Foreskin keratinocyte (primary cell): ENCODE measurements at places on chromosomes 3 and 15. TPM values are rescaled to one million over a fixed set of nuclear protein-coding genes. Genes with fewer than 3 reads are reported as not detected.

GRCh38 chr15:89475661-89476060 is 20.7 kb downstream of the RHCG start:
- no peak for DNase-seq

DNA sequence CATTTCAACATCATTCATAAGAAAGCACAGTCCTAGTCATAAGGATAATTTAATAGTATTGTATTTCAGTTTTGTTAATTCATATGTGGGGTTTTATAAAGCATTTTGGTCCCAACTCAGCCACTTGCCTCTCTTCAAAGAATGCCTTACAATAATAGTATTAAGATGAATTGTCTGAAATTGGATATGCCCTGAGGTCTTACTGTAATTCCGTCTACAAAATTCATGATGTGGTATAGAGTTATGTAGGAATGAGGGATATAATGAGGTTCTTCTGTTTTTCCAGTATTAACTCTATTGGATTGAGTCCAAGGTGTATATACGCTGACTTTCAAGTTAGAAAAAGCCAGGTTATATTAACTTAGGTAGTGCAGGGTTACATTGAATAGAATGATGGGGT is 177.0 kb downstream of the GOLIM4 start:
- no peak for DNase-seq

DNA sequence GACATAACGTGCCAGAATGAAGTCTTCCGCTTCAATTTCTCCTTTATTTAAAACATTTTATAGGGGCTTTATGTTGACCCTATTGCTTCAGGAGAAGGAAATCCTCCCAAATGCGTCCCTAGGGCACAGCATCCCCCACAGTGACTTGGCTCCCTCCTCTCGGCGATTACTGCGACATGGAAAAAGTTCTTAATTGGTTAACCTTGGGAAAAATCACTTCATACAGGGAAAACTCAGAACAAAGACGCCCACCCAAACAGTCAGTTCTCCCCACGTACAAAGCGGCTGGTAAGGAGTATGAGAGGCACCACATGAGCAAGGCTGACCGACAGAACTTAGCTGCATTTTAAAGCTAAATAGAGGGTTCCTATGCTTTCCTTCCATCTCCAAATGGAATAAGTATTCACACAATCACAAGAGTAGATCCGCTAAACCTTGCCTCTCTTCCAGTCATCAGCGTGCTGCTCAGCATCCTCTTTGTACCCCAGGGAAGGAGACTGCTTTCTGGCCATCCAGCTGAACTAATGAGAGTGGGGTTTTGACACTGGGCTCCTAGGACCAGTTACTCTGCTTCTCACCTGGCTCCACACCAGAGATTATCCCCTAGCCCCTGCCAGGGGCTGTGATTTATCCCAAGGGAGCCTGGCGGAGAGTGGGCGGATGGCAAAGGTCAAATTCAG is 415.3 kb upstream of the WNT5A start:
- no peak for DNase-seq

FAM43A gene
- total RNA-seq, result 0.58 and 0.63 TPM in 2 replicates

DNA sequence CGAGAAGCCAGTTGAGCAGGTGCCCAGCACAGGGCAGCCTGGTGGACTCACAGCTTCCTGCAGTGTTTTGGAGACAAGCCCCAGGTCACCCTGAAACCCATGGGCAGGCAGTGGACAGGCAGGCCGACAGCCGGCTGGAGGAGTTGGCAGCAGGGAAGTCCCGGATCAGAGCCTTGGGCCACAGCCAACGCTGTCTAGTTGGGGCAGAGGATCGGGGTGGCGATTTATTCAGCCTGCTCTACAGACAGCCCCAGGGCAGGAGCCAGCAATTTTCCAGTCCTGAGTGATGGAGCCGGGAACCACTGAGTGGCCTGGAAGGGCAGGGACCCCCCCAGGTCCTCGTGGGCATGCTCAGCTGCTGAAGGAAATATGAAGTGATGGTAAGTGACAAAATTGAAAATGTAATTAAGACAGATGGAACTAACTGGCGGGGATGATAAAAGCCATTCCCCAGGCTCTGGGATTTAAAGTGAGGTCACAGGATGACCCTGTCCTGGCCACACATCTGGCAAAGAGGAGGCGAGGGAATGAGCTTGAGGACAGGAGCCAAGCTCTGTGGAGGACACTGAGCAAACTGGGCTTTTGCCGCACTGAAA is 34.4 kb upstream of the TBC1D21 start:
- DNase-seq, result no peak

GRCh38 chr15:78209646-78210348 is 24.6 kb downstream of the ACSBG1 start:
- no peak for DNase-seq

IL17RD gene
- total RNA-seq, result 1.7 and 1.9 TPM in 2 replicates

- no peak for DNase-seq
Measured at GRCh38 chr15:69885173-69885955, 212.4 kb downstream of the TLE3 start.

DNA sequence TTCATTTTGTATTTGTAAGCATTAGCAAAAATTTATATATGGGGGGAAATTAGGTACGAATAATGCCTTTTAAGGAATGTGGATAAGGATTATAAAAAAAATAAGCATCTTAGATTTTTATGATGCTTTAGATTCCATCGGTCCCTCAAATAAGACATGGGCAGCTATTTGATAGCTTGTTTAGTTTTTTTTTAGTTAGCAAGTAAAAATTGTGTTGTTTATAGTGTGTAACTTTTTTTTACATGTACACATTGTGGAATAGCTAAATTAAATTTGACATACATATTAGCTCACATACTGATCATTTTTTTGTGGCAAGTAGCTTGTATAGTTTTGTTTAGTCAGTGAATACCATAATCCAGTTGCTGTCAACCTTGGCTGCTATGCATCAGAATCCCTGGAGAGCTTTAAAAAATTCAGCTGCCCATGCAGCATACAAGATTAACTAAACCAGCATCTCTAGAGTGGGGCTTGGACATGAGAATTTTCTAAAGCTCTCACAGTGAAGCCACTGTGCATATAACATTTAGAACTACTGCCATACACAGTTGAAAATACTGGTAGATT is 53.9 kb downstream of the TMOD3 start:
- DNase-seq, result no peak

CKMT1A gene
- 28.7 and 86.0 TPM in 2 replicates for total RNA-seq

XCR1 gene
- total RNA-seq, result not detected in 2 replicates

GRCh38 chr3:126469479-126469878 is 6.2 kb downstream of the ZXDC start:
- no peak for DNase-seq

- DNase-seq, result no peak
Measured at GRCh38 chr3:42340466-42340865, 69.9 kb downstream of the LYZL4 start.

SNTN gene
- total RNA-seq, result not detected in 2 replicates

DNA sequence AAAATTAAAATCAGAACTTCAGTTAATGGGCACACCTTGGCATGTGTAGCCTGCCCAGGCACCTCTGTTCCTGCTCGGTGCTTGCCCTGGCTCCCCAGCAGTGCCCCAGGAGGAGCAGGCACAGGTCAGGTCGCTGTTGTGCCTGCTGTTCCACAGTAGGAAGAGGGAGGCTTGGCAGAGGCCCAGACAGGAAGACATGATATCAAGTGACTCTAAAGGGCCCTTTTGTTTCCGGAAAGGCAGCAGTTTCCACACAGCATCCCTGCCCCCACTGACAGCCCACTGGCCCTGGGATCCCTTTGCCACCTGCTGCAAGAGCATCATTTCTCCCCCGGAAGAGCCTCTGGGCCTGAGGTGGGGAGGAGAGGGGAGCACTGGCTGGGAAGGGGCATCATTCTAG is 40.5 kb upstream of the HES1 start:
- no peak for DNase-seq

DNA sequence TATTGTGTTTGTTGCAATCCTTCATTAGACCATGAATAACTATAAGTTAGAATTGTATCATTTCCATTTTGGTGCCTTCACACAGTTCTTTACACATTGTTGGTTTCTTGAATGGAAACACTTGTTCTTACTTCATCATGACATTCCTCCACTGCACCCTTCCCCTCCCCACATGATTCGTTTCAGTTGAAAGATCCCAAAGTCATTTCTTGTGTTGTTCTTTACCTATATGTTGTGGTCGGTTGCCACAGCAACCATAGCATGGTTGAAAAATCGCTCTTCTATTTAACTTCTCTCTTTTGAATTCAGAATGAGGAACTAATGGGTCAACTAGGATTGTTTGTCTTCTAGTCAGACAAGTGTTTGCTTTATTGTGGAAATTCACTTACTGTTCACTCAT is 103.3 kb downstream of the IL1RAP start:
- peak; percentile 10 for DNase-seq

DNA sequence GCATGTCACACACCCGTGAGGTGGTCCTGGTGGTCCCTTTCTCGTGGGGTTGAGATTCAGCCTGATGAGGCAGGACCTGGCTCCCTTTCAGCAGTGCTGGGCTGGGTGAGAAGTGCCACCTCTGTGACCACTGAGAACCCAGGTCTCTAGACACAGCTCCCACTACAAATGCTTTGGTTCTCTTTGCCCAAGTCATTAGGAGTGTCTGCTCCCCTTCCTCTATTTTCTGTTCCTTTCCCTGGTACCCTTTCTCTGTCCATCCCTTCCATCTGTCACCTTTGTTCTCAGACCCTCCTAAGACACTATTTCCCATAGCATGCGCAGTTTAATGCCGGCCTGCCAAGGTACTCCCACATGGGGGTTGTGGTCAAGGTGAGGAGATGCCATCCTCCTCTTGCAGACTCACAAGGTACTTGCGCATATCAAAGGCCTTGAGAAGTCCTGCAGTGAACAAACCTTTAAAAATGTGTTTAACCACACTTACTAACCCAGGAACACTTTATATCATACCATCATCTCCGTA is 297.7 kb downstream of the LRTM1 start:
- DNase-seq, result no peak

MESD gene
- 31.0 and 32.4 TPM in 2 replicates for total RNA-seq

GOLGA6L10 gene
- 0.63 and 1.2 TPM in 2 replicates for total RNA-seq

HTD2 gene
- total RNA-seq, result 6.5 and 7.5 TPM in 2 replicates

GUCA1C gene
- total RNA-seq, result 0.28 TPM in 1 of 2 replicates, not detected in the other

DNA sequence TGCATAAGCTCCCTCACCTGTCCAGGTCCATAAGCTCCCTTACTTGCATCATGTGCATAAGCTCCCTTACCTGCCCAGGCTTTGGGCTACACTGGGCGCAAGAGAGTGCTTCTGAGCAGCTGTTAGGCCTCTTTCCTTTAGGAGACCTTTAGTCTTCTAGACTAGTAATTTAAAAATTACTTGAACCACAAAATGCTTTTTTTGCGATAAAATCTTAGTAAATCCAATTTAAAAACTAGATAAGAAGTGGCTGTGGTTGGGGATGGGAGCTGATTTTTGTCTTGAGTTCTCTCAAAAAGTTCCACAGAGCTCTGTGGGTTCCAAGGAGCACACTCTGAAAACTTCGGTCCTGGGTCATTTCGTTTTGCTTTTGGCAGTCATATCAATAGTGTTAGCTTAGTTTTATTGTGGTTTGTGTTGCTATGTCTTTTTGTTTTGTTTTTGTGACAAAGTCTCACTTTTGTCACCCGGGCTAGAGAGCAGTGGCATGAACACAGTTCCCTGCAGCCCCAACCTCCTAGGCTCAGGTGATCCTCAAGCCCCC is 6.7 kb downstream of the CEMIP start:
- DNase-seq, result no peak

XYLB gene
- 3.3 and 4.2 TPM in 2 replicates for total RNA-seq

GRCh38 chr15:43317566-43318184 is 12.7 kb downstream of the LCMT2 start:
- DNase-seq, result no peak

DNA sequence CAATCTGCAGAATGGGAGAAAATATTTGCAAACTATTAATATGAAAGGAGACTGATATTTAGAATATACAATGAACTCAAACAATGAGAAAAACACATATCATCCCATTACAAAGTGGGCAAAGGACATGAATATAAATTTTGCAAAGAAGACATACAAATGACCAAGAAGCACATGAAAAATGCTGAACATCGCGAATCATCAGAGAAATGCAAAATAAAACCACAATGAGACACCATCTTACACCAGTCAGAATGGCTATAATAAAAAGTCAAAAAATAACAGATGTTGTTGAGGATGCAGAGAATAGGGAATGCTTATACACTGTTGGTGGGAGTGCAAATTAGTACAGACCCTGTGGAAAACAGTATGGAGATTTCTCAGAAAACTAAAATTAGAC is 83.6 kb downstream of the RAP2B start:
- DNase-seq, result no peak

PLAAT1 gene
- total RNA-seq, result 0.14 and 0.21 TPM in 2 replicates

CCDC33 gene
- total RNA-seq, result not detected in 2 replicates

SLC38A3 gene
- not detected in 2 replicates for total RNA-seq

DNA sequence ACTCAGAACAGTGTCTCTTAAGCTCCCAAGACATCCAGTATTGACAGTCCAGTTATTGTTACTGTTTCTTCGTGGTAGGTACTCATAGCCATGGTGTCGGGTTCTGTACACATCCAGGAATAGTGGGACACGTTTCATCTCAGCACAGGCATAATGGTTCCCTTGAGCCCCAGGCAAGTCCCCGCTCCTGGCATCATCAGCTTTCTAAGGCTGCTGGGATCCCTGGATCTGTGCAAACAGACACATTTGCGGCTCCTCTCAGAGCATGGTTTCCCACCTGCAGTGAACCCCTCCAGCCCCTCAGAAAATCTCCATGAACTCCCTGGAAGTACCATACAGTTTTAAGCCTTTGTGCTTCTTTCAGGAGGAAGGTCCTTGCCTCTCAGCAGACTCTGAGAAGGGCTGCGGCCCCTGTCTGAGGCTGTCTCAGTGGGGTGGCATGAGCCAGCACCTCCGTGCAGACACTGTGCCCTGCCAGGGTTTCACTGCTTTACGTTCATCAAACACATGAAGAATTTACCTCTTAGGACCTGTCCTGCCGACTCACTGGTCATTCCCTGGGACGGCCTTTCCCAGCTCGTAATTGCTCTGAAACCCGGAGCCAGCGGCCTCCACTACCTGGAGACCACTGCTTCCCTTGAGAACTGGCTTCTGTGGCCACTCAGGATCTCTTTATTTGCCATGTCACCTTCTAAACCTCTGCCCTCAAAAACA is 124.9 kb downstream of the LRRK1 start:
- DNase-seq, result no peak

GRCh38 chr3:82596805-82597204 is 835.4 kb upstream of the GBE1 start:
- no peak for DNase-seq

- DNase-seq, result peak; percentile 57
Measured at GRCh38 chr3:16309558-16309957, 44.5 kb downstream of the OXNAD1 start.

SMAD3 gene
- total RNA-seq, result 49.9 and 57.4 TPM in 2 replicates

GALK2 gene
- 23.7 and 27.2 TPM in 2 replicates for total RNA-seq

GRCh38 chr3:194212845-194213331 is 76.9 kb downstream of the HES1 start:
- no peak for DNase-seq

DNA sequence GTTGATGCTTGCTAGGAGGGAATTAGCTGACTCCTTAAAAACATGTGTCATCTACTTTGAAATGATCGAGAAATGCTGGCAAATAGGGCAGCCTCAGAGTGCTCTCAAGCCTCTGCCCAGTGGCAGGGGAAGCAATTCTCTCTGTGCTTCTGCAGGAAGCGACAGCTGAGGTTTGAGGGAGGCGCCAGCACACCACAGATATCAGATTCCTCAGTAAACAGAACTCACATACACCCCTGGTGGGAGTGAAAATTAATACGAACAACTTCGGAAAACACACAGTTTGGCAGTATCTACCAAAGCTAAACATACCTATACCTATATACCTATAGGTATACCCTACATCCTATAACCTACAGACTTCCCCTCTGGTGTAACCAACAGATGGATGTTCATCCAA is 61.3 kb downstream of the NSMCE3 start:
- DNase-seq, result no peak

FGF12 gene
- total RNA-seq, result 0.04 TPM in 1 of 2 replicates, not detected in the other

MFGE8 gene
- 38.2 and 85.4 TPM in 2 replicates for total RNA-seq

GRCh38 chr3:43010638-43011037 is 31.5 kb downstream of the GASK1A start:
- DNase-seq, result no peak

GRCh38 chr15:88657326-88658069 is 18.7 kb downstream of the ISG20 start:
- peak; percentile 39 for DNase-seq
